ENCODE measurements at places on chromosomes 13 and 19. TPM values are rescaled to one million over a fixed set of nuclear protein-coding genes. Genes with fewer than 3 reads are reported as not detected.

Gene SPACA4
- 0.16 TPM for polyA plus RNA-seq

Gene FBXO27
- polyA plus RNA-seq = 2.9 TPM

Gene OR7D2
- not detected for polyA plus RNA-seq

Gene ZNF256
- 2.5 TPM for polyA plus RNA-seq

Gene CEACAM16
- not detected for polyA plus RNA-seq

Gene KLF1
- 0.26 TPM for polyA plus RNA-seq

Gene SRRM5
- polyA plus RNA-seq = 0.49 TPM
